OCI-M1 (cell line): ENCODE measurements at places on chromosomes 13 and 19.

GRCh38 chr13:51802631-51803418, 1.1 kb downstream of the DHRS12 start:
- no peak for DNase-seq

DNA sequence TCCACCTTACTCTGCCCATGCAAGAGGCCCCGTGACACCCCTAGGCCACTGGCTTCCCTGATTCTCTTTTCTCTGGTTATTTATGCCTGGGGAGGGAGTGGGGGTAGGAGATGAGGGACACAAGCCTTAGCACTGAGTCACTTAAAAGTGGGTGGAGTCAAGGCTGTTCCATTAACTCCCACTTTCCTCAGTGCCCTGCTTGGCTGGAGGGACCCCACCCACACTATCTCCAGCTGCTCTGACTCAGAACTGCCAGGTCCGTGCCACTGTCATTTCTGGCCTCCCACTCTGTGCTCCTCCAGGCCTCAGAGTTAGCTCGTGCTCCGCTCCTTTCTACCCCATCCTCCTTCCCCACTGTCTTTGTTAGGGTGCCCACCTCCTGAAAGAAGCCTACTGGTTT, 113.4 kb upstream of the UQCRFS1 start:
- DNase-seq = no peak

- DNase-seq = no peak
Observed at GRCh38 chr19:23512151-23512925, 117.1 kb upstream of the ZNF91 start.

- peak; percentile 24 for DNase-seq
Observed at GRCh38 chr19:52748336-52748950, 13.6 kb upstream of the ZNF611 start.

- no peak for DNase-seq
Observed at GRCh38 chr19:55838906-55839305, 2.6 kb downstream of the NLRP4 start.

DNA sequence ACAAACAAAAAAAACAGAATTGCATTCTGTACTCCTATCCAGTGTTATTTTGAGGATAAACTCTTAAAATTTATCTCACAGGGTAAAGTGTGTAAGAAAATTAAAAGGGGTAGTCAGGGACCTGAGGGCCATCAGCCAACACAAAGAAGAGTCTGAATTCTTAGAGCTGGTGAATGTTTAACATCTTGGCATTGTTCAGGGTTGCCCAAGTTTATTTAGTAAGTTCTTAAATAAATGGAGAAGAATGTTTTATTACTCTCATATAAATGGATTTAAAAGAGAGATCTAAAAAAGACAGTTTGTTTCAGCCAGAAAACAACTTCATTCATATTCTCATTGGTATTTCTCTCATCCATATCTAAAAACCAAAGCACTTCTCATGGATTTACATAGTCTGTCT, 171.7 kb downstream of the LACC1 start:
- no peak for DNase-seq

- DNase-seq = no peak
Observed at GRCh38 chr13:25992076-25992475, 59.7 kb downstream of the SHISA2 start.

DNA sequence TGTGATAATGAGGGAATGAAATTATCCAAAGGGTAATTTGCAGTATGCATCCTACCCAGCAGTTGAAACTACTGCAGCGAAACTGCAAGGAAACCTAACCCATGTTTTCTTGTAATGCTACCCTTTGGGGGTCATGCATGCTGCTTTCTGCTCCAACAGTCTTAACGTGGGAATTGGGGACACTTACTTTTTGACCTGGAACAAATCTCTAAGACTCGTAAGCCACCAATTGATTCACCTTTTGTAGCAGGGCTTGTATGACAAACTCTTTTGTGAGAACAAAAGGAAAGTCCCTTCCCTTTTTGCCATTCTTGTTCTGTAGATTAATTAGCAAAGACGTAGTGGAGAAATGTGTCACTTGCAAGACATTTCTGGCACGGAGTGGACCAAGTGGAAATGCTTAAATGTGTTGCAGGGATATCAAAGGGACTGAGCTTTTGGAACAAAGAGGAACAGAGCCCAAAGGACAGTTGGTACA, 27.4 kb downstream of the LRCH1 start:
- DNase-seq = no peak

DNA sequence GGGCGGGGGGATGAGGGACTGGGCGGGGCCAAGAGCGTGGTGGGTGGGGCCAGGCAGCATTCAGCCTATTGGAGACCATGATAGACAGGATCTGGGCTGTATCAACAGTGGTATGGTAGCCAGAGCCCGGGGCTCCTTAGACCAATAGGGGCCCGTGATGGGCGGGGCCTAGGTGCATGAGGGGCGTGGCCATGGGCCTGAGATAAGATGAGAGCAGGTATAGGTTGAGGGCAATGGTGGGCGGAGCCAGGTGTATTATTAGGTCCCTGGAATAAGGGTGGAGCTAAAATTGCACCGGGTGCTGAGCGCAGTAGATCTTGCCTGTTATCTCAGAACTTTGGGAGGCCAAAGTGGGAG, 5.3 kb downstream of the ABCA7 start:
- peak; percentile 32 for DNase-seq

- peak; percentile 99 for DNase-seq
Observed at GRCh38 chr19:44741841-44742329, 6.6 kb upstream of the BCL3 start.

DNA sequence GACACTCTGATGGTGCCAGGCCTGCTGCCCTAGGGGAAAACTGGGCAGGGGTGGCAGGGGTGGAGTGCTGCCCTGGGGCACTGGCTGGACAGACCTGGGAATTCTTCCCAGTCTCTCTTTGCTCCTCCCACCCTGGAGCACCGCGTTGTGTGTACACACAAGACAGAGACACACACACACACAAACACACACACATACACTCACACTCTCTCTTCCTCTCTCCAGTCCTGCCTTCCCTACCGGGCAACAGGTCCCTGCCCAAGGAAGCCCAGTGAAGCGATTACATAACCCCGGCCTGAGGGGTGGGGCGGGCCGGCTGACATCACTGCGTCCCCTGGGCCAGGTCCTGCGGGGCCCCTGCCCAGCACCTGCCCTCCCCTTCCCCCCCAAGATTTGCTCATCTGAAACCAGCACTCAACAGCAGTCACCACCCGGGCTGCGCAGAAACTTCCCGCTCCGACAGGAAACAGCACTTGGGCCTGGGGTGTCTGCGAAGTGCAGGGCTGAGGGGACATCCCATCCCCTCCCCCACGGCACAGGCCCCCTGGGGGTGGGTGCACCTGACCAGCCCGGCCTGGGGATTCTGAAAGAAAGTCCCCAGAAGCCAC, 1.2 kb downstream of the MKNK2 start:
- peak; percentile 67 for DNase-seq

- no peak for DNase-seq
Observed at GRCh38 chr13:80473695-80474094, 132.8 kb upstream of the SPRY2 start.

DNA sequence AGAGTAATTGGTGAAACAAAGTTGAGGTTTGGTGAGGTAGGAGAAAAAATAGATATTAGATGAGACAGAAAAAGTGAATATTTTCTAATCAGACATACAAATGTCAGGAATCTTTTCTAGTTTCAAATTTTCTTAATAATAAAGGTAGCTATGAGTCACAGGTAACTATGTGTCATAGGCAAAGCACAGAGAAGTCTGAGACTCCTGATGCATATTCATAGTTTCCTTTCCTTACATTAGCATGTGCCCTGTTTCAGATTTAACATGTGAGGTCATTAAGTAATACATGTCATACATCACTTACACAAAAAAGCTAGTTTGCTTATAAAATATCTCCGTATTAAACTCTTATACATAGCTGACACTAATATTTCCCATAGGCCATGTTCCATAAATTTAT, 1141.3 kb upstream of the PCDH20 start:
- no peak for DNase-seq

DNA sequence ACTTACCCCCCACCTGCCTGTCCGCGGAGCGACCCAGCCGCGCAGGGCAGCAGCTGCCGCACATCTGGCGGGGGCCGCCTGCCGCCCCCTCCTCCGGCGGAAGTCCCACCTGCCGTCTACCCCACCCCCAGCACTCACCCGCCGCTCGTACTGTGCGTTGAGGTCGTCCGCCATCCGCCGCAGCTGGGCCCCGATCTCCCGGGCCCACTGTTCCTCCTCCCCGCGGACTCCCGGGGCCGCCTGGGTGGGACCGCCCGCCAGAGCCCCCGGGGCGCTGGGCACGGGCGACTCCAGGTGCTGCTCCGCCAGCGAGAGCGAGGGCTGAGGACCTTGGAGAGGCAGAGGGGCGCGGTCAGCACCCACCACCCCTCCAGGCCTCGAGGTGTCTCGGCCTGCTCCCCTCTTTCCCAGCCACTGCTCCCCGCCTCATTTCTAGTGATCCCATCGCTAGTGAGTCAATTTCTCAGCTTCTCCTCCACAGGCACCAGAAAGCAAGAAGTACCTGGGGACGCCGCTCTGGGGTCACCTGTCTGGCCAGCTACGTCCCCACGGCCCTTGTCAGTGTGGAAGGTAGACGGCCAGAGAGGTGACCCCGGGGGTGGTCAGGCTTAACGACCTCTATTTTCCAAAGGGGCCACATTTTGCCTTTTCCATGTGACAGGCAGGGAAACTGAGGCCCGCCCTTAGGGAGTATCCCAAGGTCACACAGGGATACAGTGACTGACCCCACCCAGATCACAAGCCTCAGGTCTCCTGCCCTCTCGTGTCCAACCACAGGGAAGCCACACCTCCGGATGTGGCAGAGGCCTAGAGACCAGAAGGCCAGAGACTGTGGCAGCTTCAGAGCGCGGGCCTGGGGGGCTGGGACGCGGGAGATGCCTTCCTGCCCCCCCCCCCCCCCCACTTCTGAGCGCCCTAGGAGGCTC, 4.3 kb downstream of the BBC3 start:
- peak; percentile 99 for DNase-seq

DNA sequence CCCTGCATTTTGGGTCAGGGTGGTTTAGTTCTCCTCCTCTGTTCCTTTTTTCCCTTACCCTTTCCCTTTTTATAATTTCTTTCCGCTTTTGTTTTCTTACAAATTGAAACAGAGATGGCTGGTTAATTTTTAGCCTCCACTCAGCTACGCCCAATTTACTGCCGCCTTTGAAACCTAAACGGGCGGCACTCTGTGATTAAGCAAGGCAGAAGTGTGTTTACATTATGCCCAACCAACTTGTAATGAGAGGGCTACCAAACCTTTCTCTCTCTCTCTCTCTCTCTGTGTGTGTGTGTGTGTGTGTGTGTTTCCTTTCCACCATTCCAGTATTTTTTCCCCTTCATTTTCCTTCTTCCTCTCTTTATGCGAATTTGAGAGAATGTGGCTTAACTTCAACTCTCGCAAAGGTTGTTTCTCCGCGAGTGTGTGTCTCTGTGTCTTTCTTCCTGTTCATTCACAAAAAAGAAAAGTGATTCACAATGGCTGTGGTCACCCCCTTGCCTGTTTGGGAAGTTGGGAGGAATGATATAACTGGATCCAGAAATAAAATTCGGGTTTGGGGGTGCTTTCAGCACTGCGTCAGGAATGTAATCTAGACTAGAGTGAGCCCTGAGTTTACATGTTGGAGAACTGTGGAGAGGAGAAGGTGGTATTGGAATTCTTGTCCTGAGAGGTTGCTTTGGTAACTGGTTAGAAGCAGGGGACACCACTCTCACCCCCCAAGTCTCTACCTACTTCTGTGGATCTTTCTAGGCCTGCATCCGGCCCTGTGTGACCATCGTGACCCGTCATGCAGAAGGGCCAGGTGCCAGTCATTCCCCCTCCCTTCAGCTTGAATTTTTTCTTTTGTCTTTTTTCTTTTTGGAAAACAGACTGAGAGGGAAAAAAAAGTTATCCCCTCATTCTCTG, 31.4 kb downstream of the NFIX start:
- no peak for DNase-seq

DNA sequence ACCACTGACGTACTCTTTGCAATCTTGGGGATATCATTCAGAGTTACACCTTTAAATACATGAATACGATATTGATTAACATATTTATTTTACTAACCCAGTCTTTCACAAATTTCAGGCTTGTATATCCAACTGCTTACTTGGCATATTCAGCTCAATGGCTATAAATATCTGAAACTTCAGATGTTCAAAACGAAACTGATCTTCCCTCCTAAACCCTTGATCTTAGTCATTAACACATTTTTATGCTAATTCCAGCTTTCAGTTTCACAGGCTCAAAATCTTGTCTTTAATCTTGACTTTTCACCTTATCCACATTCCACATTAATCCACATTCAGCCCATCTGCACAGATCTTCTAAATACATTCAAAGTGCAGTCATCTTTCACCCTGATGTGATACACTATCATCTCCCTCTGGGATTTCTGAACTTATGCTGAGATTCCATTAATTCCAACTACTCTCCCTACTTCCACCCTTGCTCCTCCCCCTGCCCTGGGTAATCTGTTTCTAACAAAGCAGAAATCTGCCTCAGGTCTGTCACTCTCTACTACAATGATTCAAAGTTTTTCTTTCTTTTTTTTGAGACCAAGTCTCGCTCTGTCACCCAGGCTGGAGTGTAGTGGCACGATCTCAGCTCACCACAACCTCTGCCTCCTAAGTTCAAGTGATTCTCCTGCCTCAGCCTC, 387.2 kb downstream of the GPC5 start:
- DNase-seq = peak; percentile 40

DNA sequence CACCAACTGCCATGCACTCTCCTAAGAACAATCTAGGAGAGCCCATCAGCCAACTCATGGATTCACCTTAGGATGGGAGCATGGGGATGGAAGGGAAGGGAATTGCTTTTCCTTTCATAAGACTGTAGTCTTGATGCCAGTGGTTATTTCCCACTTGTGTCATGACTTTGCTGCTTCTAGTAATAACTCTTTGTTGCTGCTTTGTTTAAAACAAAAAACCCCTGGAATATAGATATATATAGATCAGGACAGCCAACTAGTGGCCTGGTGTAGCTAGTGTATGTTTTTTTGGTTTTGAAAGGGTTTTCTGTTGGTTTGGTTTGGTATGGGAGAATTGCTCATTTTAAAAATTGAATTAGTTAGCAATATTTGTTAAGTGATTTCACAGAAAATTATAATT, 39.3 kb upstream of the KCTD4 start:
- peak; percentile 14 for DNase-seq

DNA sequence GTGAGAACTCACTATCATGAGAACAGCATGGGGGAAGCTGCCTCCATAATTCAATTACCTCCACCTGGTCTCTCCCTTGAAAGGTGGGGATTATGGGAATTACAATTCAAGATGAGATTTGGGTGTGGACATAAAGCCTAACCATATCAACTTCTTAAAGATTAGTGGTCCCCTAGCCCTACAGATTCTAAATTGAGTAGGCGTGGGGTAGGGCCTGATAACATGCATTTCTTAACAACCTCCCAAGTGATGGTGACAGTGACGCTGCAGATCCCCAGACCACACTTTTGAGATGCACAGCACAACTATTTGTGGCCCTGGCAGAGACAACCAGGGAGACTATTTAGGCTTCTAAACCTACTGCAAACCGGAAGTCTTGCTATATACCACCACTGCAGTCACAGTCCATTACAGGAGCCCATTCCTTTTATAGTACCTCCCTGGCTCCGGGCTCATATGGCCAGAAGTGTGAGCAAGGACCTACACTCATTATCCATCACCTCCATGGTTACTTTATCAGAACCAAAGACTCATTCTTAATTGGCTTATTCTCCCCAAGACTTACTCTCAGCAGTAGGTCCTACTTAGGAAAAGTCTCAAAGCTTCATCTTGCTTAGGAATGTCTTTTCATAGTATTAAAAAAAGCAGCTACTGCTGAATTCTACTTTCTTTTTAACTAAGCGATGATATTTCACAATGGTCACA, 2.1 kb upstream of the DPY19L3 start:
- DNase-seq = peak; percentile 33

GRCh38 chr19:7383284-7383683, 34.5 kb downstream of the ARHGEF18 start:
- DNase-seq = no peak

- no peak for DNase-seq
Observed at GRCh38 chr13:74361274-74361673, 227.1 kb upstream of the KLF12 start.
